ENCODE measurements at places on chromosomes 4 and X. TPM values are rescaled to one million over a fixed set of nuclear protein-coding genes. Genes with fewer than 3 reads are reported as not detected.
A peak's percentile ranks its signal among the peaks of the same experiment; 100 is the strongest.

DNA sequence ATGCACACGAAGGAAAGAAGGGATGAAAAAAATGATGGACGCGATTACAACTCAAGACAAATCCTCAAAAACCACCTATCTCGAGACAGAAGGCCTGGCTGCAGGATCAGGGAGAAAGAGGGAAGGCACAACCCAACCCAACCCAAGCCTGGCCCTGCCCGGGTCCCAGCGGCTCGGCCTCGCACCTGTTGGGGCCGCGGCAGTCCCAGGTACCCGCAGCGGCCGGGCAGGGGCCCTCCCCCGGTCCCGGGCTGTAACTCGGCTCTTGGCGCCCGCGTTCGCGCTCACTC lies 464 bp downstream of the RASGEF1B start:
- DNase-seq: no peak

GRCh38 chr4:15469402-15470127 lies at the start of gene CC2D2A:
Gene CC2D2A (plus strand): TSS chr4:15469882. CDS start chr4:15475933, 6,051 bp downstream.
- DNase-seq: no peak

GRCh38 chrX:19991350-19991718 lies 473 bp upstream of the BCLAF3 start:
- no peak for DNase-seq

- DNase-seq: no peak
These were observed 124.5 kb downstream of the EFNB1 start for GRCh38 chrX:68953331-68953730.

DNA sequence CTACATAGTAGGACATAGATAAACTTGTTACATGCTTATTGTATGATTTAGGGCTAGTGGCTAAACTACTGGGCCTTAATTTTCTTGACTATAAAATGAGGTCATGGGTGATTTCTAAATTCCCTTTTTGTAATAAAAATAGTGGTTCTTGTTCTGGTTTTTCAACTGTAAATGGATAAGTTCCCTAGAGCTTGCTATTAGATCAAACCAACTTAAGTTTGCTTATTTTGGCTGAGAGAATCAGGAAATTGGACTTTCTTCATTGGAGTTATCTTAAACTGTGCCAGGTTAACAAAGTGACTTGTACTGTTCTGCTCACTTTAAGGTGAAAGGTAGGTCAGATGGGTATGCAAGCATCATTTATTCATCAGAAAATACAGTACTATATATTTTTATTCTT lies 78.3 kb downstream of the PDLIM5 start:
- no peak for DNase-seq

DNA sequence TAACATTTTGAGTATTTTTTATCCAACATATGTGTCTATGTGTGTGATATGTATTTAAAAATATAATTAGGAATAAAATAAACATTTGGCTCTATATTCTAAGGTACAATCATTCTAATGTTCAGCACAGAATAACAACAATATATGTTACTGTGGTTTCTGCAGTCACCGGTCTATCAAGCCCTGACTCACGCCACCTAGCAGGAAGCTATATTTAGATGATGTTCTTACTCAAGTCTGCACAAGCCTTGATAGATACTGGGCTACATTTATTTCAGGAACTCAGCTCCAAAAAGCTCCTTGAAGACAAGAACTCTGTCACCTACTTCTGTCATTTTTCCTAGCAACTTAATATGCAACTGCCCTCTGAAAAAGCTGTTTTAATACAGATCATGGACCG lies 152.0 kb upstream of the FTHL17 start:
- no peak for DNase-seq

DNA sequence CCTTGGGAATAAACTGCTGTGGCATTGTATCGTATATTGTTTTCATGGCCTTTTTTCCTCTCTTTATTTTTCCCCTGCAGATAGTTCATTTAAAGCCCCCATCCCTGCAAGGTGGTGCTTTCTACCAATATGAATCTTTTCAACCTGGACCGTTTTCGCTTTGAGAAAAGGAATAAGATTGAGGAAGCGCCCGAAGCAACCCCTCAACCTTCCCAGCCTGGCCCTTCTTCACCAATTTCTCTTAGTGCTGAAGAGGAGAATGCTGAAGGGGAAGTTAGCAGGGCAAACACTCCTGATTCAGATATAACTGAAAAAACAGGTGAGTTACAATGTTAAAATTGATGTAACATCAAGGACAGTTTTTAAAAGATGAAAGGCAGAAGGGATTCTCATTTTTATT lies 601 bp downstream of the SMARCAD1 start:
- no peak for DNase-seq

DNA sequence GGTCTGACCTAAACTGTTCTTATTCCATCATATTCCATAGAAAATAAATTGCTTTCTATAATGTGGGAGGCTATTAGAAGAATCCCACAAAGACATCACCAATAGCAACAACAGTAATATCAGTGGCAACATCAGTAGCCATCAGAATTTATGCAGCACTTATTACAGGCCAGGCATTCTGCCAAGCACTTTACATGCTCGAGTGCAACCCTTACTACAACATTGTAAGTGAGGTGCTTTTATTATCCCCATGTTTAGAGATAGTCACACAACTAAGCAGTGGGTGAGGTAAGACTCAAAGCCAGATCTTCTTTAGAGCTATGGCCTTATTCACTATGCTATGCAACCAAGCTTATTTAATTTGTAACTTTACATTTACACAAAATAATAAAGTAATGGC lies 317.1 kb upstream of the BMP3 start:
- DNase-seq: no peak

GRCh38 chr4:146550161-146550560 lies 28.4 kb upstream of the SLC10A7 start:
- no peak for DNase-seq

DNA sequence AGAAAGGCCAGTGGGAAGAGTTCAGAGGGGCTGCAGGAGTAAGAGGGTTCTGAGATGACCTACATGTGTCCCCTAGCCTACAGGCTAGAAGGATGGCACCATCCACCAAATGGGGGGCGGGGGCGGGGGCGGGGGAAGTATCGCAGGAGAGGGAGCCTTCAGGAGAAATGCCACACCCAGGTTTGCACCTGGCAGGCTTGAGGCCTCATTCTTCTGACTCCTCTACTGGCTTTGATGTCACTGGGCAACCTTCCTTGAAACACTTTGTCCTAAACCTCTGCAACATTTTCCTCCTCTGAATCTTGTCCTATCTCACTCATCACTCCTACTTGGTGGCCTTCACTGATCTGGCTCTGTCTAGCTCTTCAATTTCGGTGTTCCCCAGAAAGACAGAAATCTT lies 24.0 kb downstream of the CD99L2 start:
- DNase-seq: no peak

DNA sequence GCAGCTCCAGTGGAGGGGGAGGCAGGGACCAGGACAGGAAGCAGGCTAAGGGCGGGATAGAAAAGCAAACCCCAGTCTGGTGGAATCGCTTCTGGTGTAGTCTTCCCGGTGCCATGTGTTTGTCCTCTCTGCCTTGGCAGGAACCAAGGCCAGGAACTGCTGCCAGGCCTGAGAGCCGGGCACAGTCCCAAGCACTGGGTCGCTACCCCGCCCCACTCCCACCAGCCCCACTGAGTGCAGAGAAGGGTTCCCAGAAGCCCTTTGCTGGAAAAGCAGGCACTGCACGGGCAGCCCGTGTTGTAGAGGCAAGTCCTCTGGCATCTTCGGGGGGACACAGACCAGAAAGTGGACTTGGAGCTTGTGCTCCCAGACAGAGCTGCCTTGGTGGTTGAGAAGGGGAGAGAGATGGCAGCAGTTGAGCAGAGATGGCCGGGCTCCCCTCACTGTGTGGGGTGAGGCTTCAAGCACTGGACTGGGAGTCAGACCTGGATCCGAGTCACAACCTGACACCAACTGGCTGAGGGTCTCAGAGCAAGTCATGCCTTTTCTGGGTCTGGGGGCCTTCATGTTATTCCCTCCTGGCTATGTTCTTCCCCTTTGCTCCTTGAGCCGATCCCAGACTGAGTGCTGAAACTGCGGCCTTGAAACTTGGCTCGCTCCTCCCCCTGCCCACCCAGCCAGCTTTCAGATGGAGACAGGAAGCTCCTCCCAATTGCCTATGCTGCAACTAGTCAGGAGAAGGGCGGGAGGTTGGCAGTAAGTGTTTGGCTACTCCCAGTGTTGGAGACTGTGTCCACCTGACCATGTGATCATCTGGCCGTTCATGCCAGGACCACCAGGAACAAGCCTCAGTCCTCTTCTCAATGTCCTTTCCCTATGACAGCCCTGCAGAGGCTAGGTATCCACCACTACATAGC lies 59.7 kb upstream of the MTM1 start:
- DNase-seq: peak; percentile 73

DNA sequence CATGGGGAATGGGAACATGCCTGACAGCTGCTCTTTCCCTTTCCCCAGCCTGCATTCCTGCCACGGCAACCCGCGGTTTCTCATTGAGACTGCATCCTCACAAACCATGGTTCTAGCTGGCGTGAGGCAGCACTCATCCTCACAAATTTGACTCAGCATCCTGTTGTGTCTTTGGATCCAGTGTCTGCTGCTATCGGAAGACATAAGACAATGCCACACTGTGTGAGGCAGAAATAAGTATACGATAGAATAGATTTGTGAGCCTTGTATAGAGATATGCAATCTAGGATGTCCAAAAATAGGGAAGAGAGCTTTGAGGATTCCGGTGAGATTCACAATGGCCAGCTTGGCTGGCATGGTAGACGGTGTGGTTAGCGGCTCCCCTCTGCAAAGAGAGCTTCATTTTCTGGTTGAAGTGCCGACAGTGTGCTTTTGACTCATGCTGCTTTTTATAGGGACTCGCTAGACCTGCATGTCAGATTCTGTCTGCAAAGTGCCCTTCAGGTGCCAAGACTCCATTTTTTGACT lies 161.3 kb upstream of the PSAPL1 start:
- no peak for DNase-seq

- DNase-seq: no peak
These were observed 173.8 kb downstream of the IL15 start for GRCh38 chr4:141810038-141810711.

DNA sequence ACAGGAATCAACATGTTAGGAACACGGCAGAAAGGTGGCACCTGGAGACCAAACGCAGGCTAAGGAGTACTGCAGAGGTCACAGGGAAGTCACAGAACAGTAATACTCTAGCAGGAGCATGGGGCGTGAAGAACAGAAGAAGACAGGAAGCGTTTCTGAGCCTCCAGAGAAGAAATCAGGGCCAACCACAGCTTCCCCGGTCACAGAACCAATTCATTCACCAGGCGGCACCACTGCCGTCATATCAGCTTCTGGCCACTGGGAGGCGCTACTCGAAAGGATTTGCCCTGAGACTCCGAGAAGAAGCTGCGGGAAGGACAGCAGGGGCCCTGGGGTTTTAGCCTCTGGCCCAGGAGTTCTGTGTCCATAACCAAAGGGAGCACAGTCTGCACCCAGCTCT lies 78.0 kb upstream of the DRD5 start:
- peak; percentile 80 for DNase-seq

DNA sequence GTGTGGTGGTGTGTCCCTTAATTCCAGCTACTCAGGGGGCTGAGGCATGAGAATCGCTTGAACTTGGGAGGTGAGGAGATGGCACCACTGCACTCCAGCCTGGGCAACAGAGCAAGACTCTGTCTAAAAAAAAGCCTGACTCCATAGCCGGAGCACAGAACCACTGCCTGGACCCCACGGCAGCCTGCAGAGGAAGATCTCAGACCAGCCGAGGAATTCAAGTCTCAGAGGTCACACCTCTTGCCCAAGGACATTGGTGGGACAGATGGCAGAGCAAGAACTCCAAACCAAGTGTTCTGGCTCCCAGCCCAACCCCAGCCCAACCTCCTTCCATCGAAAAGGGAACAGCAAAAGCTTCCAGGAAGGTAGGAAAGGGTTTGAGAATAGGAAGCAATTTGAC lies 70.8 kb downstream of the SMIM20 start:
- DNase-seq: no peak

DNA sequence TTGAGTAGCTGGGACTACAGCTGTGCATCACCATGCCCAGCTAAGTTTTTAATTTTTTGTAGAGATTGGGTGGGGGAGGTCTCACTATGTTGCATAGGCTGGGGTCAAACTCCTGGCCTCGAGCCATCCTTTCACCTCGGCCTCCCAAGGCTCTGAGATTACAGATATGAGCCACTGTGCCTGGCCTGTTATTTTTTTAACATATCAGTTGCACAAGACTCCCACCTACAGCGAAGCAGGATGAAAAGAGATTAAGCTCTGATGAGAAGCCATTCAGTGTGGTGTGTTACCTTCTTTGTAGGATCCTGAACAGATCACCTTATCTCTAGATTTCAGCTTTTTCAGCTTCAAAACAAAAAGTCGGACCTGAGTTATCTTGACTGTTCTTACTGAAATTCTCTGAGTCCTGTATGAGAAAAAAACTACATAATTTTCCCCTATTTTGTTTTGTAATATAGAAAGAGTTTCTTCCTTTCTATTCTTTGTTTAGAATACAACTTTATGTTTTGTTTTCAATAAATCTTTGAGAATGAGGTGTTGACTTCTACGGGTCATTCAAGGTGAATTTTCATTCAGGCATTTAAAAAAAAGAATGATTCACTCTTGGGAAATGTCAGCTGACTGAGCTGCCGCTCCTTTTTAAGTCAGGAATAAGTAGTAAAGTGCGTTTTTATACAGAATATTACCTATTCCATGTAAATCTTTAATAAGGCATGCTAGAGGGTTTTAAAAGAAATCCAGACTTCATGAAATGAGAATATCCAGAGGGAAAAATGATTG lies 134.6 kb downstream of the ARSF start:
- no peak for DNase-seq

GRCh38 chr4:110216129-110216528 lies 17.7 kb upstream of the ELOVL6 start:
- DNase-seq: no peak

SPIN2A gene
- total RNA-seq: 2.1 TPM

GIMD1 gene
- total RNA-seq: not detected

UCP1 gene
- not detected for total RNA-seq

ZRSR2 gene
- total RNA-seq: 17.7 TPM

CPLX1 gene
- 11.6 TPM for total RNA-seq

MAGEA9B gene
- total RNA-seq: not detected

PABPC4L gene
- 1.9 TPM for total RNA-seq

ADH6 gene
- not detected for total RNA-seq

SYNPO2 gene
- total RNA-seq: 113 TPM

MAP3K15 gene
- total RNA-seq: 0.13 TPM

DMP1 gene
- total RNA-seq: not detected

Measured in sciatic nerve (tissue), 2 donors.